ENCODE measurements at places on chromosomes 3 and 15.

DNA sequence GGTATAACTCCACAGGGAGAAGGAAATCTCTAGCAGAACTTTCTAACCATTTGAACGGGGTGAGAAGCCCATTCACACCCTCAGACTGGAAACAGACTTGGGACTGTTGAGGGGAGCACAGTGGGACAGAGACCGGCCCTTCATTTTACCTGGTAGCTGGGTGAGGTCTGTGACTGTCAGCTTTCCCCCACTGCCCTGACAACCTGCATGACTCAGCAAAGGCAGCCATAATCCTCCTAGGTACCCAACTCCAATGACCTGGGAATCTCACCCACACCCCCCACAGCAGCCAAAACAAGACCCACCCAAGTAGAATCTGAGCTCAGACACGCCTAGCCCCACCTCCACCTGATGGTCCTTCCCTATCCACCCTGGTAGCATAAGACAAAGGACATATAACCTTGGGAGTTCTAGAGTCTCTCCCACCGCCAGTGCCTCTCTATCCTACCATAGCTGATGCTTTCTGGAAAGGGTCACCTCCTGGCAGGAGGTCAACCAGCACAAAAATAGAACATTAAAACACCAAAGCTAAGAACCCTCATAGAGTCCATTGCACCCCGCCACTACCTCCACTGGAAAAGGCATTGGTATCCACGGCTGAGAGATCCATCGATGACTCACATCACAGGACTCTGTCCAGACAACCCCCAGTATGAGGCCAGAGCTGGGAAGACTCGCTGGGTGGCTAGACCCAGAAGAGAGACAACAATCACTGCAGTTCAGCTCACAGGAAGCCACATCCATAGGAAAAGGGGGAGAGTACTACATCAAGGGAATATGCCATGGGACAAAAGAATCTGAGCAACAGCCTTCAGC is 28.0 kb downstream of the SENP7 start:
- no peak for DNase-seq

GRCh38 chr15:27479296-27480140 is 508.5 kb downstream of the GABRG3 start:
- DNase-seq = peak; percentile 35

- DNase-seq = no peak
Measured at GRCh38 chr3:23723930-23724329, 81.8 kb upstream of the UBE2E1 start.

GRCh38 chr15:91186904-91187656 is 87.0 kb downstream of the SV2B start:
- peak; percentile 39 for DNase-seq

- DNase-seq = no peak
Measured at GRCh38 chr15:70531576-70531975, 231.8 kb downstream of the UACA start.

GRCh38 chr3:54797111-54797510 is 130.7 kb downstream of the LRTM1 start:
- DNase-seq = no peak

GRCh38 chr3:135853981-135854380 is 111.5 kb upstream of the PPP2R3A start:
- DNase-seq = no peak

- peak; percentile 30 for DNase-seq
Measured at GRCh38 chr3:16452261-16452660, 61.2 kb downstream of the RFTN1 start.

DNA sequence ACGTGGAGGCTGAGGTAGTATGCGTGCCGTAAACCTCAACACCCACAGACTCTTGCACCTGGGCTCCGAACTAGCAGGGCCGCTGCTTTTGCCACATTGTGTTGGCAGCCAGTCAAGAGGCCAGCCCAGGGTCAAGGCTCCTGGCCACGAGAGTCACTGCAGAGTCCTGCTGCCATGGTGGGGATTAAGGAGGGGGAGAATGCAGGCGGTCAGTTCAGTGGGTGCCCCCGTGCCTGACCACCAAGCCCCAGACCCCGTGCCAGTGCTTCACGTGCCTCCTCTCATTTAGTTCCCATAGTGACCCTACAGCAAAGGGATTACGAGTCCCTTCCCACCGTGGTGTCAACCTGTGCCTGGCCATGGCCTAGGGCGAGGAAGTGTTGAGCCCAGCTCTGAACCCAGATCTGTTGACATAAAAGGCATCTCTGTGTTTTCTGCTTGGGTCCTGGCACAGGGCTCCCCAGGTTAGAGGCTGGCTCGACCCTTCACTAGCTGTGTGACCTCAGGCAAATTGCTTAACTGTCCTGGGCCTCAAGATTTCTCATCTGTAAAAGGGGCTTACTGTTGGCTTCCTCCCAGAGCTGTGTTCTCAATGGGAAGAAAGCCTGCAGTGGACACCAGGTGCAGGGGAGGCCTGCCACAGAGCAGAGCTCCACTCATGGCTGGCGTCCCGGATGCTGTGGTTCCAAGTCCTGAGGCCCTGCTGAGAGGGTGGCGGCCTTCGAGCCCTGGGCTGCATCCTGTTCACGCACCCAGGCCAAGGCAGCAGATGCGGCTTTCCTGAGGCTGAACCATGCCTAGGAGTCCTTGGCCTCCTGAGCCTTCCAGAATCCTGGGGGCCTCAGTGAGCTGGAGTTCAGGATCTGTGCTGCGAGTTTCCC is 32.8 kb downstream of the FBLN2 start:
- DNase-seq = peak; percentile 70

GRCh38 chr3:140470962-140471361 is 206.9 kb upstream of the TRIM42 start:
- no peak for DNase-seq

DNA sequence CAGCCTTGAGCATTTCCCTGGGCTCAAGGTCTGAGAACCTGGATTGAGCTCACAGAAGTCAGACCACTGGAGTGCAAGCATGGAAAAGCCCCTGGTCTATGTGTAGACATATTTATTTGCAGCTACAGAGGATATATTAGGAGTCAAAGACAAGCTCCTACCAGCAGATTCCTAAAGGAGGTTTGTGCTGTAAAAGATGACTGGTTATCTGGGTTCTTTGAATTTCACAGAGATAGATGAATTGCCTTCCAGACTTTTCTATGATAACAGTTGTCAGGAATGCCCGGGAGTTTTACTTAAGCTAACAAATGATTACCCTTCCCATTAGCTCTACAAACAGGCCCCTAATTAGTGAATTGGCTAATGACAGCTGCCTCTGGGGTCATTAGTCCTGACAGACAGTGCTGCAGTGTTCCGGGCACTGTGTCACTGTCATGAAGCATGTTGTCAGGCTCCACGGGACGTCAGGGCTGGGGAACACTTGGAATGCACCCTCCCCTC is 48.8 kb upstream of the PLXNA1 start:
- no peak for DNase-seq

- DNase-seq = no peak
Measured at GRCh38 chr15:100104245-100104644, 237.5 kb downstream of the ADAMTS17 start.

DNA sequence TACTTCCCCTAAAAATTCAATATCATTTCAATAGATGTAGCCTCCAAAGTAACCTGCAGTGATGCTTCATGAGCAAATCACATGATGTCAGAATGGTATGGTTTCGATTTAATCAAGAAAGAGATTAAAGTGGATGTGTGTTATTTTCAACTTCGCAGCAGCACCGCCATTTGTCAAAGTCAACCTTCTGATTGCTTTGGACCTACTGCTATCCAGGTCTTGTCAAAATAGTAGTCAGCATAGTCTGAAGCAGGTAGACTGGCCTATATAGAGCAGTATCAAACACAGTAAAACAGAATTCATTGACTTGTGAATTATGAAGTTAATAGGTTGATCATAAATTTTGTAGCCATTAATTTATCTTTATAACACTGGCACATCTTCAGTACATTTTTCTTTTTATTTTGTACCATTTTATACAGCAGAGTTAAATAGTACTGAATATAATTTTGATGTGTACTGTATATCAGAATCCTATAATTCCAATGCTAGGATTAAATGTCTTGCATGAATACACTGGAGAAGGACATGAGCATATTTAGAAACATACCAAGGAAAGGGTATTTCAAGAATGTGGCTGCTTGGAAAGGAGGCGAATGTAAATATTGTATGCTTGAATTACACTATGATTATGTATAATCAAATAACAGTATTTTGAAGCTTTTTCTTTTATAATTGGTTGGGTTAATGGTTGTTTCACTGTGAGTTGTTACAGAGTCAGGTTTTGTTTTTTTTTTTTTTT is 79.6 kb downstream of the CDIN1 start:
- DNase-seq = no peak

- DNase-seq = no peak
Measured at GRCh38 chr3:16299746-16300145, 34.7 kb downstream of the OXNAD1 start.

DNA sequence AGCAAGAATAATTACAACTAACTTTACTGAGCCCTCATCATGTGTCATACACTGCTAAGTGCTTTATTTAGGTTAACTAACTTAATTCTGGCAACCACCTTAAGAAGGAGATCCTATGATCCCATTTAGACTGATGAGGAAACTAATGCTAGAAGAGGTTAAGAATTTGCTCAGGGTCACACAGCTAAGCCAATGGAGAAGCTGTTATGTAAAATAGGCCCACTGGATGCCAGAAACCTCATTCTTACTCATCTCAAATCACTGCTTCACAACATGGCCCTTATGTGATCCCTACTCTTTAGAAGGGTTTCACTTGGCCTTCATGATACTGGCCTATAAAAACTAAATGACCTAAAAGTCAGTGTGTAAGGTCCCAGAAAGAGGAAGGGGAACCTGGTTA is 41.2 kb downstream of the IMPG2 start:
- DNase-seq = no peak

- peak; percentile 25 for DNase-seq
Measured at GRCh38 chr3:8589880-8590556, 54.6 kb downstream of the SSUH2 start.

DNA sequence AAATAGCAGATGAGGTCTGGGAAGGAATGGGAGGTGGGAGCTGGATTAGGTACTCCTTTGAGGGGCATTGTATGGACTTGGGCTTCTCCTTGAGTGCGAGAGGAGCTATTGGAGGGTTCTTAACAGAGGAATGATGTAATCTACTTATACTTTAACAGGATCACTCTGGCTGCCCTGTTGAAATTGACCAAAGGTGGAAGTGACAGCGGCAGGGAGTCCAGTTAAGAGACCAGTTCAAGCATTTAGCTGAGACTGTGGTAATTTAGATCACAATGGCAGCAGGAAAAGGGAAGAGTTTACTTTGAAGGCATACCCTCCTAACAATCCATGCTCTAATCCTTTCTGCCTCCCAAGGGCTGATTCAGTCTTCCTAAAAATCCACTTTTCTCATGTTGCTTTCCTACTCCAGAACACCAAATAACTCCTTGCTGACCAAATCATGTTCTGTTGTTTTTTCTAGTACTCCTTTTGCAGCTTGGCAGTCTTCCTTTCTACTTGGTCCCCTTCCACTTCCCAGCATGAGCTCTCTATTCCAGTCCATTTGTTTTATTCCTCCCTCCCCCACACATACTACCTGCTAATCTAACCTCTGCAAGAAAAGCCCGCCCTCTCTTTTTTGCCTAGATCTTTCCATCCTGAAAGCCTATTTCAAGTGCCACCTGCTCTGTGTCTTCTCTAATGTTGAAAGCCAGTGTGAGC is 139.4 kb downstream of the NECTIN3 start:
- no peak for DNase-seq

DNA sequence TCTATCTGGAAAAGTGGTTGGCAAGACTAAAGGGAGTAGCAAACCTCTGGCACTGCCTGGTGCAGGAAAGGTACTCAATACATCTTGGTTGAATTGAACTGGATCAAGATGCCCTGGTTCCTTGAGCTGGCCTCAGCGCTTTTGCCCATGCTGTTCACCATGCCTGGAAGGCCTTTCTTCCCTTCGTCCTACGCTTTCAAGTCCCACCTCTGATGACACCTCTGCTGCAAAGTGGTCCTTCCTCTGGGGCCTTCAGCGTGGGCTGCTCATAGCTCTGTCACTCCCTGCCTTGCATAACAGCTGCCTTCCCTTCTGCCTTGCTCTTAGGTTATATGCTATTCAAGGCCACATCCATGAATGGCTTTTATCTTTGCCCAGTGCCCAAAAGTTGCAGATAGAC is 23.0 kb downstream of the ITGA11 start:
- no peak for DNase-seq

DNA sequence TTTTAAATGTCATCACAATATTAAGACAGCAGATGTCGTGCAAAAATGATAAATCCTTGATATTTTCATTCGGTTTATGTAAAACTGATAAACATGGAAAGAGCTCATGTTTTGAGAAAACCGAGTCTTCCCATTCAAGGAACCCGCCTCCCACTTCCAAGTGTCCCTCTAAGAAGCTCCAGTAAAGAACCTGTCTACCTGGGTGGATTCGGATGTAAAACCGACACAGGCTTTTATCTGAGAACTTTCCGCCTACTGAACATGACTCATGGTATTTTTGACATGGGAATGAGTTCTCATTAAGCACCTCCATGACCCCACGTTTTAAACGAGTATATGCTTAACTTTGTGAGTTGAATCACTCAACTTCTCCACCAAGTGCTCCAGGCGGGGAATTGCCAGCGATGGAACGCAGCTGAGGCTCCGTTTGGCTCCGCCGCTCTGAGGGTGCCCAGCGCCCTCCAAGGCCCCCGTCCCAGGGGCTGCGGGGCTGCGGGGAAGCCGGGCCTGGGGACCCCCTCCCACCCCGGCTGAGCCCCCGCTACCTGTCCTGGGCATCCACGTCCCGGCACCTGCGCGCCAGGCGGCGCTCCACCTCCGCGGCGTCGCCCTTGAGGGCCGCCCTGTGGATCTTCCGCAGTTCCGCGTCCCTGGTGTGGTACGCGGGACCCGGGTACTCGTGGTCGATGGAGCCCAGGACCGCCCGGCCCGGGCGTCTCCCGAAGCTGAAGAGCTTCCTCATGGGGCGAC is 119.9 kb downstream of the LMLN start:
- DNase-seq = peak; percentile 14

Data from tongue (tissue), 3 donors.